ENCODE measurements at places on chromosomes 11 and 22. TPM values are rescaled to one million over a fixed set of nuclear protein-coding genes. Genes with fewer than 3 reads are reported as not detected.

NRXN2 gene
- 5.7 TPM for polyA plus RNA-seq

CASP5 gene
- not detected for polyA plus RNA-seq

MAPK8IP1 gene
- polyA plus RNA-seq: 32.4 TPM

JHY gene
- polyA plus RNA-seq: 0.29 TPM

CBX7 gene
- 12.3 TPM for polyA plus RNA-seq

IGLL1 gene
- polyA plus RNA-seq: not detected

GSTT2B gene
- 13.5 TPM for polyA plus RNA-seq

DYNC2H1 gene
- polyA plus RNA-seq: 2.7 TPM

GRCh38 chr11:76075716-76076115 lies 130.6 kb downstream of the WNT11 start:
- DNase-seq: no peak

GRCh38 chr11:6204706-6205105 lies 651 bp upstream of the C11orf42 start:
- no peak for DNase-seq

- DNase-seq: peak; percentile 57
These were observed 417.8 kb downstream of the MIAT start for GRCh38 chr22:27075028-27075678.

DNA sequence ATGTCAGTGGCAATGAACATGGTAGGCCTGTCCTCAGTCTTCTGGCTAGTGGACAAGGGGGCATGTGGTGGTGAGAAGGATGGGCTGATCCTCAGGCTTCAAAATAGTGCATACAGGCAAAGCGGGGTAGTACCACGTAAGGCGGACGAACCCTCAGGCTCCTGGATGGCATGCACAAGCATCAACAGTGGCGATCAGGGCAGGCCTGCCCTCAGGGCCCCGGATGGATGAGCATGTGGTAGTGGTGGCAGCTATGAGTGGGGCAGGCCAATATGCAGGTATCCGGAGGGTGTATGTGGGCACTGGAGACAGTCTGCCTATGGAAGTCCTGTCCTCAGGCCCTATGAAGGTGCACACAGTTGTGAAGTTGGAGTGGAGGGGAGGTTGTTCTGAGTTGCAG lies 163.8 kb downstream of the GUCY1A2 start:
- no peak for DNase-seq

DNA sequence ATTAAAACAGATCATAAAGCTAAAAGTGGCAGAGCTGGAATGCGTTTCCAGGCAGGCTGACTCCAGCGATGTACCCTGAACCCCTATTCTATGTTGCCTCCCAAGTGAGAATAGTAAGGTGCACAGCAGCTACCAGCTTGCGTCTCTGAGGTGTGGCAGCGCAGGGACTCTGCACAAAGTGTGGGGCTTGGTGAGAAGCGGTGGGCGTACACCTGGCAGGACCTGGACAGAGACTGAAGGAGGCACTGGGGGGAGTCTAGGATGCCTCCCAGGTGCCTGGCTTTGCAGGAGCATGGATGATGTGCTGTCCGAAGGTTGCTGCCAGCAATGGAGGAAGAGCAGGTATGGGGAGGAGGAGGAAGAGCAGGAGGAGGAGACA lies 42.9 kb downstream of the AMPD3 start:
- no peak for DNase-seq

DNA sequence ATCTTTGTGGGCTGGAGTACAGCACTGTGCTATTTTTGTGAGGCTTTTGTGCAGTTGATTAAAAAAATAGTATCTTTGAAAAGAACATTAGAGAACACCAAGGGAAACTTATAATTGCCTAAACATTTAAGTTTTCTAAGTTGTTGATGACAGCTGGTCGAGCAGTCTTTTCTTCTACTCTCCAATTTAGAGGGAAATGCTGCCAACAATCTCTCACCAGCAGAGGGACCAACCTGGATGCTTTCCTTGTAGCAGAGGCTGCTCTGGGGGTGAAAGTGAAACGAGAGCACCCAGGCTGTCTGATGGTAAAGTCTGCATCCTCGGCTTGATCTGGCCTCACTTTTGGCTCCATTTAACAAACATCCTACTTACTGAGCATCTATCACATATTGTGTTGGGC lies 1286.5 kb upstream of the TENM4 start:
- DNase-seq: peak; percentile 13

DNA sequence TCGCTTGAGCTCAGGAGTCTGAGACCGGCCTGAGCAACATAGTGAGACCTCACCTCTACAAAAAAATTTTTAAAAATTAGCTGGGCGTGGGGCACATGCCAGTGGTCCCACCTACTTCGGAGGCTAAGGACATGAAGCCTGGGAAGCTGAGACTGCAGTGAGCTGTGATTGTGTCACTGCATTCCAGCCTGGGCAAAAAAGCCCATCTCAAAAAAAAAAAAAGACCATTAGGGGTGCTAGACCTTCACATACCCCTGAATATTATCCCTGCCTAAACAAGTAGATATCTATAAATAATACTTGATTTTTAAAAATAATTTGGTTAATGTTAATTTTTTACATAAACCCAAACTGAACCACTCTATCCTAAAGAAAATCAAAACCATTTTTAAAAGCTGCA lies 24.2 kb downstream of the NUP98 start:
- DNase-seq: no peak

- DNase-seq: no peak
These were observed 269.6 kb downstream of the MN1 start for GRCh38 chr22:27531782-27532530.

- peak; percentile 79 for DNase-seq
These were observed 952 bp downstream of the YAP1 start for GRCh38 chr11:102111011-102111786.

- DNase-seq: no peak
These were observed 38.1 kb upstream of the ADA2 start for GRCh38 chr22:17257121-17258001.

DNA sequence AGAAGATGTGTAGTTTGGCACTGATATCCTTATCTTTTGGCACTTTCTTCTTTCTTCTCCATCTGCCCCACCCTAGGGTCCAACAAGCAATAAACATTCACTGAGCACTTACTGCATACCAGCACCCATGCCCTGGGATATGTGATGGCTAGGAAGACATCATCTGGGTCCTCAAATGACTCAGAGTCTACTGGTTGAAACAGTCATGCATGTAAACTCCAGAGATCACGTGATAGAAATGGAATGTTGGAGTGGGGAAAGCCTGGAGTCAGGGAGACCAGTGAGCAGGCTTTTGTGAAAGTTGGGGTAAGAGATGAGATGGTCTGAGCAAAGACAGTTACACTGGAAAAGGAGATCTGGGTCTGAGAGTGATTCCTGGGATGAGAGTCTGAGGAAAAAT lies 724.9 kb upstream of the TENM4 start:
- DNase-seq: no peak

DNA sequence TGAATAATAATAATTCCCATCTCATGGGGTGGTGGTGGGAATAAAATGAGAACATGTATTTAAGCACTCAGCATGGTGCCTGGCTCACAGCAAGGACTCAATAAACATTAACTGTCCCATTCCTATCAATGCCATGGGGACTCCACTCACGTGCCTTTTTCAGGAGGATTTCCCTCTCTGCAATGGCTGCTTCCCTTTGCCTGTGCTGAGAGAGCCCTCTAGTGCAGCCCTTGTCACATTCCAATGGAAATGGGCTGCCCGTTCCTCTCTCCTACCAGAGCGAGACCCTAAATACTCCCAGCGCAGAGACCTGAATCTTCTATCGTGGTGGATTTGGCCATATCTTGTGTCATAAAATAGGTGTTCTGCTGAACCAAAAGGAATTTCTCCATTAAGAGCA lies 621.5 kb upstream of the B3GAT1 start:
- peak; percentile 54 for DNase-seq

DNA sequence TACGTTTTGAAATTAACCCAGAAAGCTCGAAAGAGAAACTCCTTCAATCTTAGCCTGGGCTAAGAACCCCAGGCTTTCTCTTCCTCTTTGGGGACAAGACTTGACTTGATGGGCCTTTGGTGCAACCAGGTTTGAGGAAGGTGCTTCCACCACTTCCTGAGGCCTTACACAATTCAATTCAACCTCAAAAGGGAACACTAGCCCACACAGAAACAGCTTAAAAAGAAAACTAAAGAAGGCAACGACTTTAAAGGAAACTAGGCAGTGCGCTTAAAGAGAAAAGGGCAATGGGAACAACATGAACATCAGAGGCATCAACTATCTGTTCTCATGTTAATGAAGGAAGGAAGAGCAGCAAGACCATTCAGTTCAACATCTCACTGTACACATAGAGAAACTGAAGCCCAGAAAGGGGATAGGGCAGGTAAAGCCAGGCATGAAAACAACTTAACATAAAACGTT lies 24.8 kb downstream of the PAK1 start:
- no peak for DNase-seq

DNA sequence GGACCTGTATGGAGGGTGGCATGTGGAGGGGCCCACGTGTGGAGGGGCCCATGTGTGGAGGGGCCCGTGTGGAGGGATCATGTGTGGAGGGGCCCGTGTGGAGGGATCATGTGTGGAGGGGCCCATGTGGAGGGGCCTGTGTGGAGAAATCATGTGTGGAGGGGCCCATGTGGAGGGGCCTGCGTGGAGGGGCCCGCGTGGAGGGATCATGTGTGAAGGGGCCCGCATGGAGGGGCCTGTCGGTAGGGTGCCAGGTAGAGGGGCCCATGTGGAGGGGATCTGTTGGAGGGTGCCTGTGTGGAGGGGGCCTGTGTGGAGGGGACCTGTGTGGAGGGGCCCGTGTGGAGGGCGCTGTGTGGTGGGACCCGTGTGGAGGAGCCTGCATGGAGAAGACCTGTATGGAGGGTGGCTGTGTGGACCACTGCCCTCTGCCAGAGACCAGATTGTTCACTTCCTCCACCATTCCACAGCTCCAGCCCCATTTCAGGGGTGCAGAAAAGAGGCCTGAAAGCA lies 47.0 kb downstream of the IGLL5 start:
- no peak for DNase-seq

GRCh38 chr11:95697614-95698408 lies 91.8 kb downstream of the FAM76B start:
- DNase-seq: no peak
